ENCODE measurements at places on chromosomes 16 and 17.

DNA sequence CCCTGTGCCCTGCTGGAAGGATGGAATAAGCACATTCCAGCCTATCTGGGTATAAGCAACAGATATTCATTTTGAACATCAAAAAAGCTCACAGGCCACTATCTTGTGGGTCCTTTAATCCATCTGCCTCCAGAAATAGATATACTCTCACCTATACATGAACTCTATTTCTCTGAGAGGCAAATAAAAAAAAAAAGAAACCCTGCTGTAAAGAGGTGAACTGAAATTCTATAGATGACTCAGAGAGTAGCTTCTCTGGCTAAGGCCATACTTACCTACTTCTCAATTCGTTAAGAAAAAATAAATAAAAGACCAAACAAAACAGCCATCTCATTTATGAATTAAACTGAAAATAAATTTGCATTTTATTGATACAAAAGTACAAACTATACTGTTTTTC lies 86.3 kb downstream of the DYNLRB2 start:
- peaks cover 69% of the 10 kb centered on the region for H3K36me3 ChIP-seq
- no peaks in the 10 kb centered on the region for H3K27me3 ChIP-seq
- no peak for DNase-seq
- no peak overlapping the region for H3K27ac ChIP-seq
- H3K4me1 ChIP-seq = peaks cover 11% of the 10 kb centered on the region
- no peak overlapping the region for H3K4me3 ChIP-seq

GRCh38 chr17:65371702-65372101 lies 189.7 kb downstream of the AXIN2 start:
- peaks cover 6% of the 10 kb centered on the region for H3K4me1 ChIP-seq
- H3K4me3 ChIP-seq = no peak overlapping the region
- H3K27me3 ChIP-seq = peaks cover 8% of the 10 kb centered on the region
- H3K27ac ChIP-seq = no peak overlapping the region
- no peaks in the 10 kb centered on the region for H3K36me3 ChIP-seq

DNA sequence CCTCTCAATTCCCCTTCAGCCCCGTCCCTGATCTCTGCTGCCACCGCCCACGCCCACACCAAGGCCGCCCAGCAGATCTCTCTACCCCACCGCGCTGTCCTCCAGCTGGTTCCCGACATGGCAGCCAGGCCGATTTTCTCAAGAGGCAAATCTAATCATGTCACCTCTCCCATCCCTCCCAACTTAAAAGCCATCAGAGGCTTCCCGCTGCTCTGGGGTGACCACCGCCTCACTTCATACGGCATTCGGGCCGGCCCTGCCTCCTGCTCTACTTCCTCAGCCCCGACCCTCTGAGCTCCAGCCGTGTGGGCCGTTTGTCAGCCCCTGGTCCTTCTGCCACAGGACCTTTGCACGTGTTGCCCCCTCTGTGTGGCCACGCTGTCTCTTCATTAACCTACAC lies 63.2 kb downstream of the RPH3AL start:
- no peak for DNase-seq
- H3K27ac ChIP-seq = no peak overlapping the region
- no peaks in the 10 kb centered on the region for H3K36me3 ChIP-seq
- peaks cover 2% of the 10 kb centered on the region for H3K4me1 ChIP-seq
- no peaks in the 10 kb centered on the region for H3K27me3 ChIP-seq

DNA sequence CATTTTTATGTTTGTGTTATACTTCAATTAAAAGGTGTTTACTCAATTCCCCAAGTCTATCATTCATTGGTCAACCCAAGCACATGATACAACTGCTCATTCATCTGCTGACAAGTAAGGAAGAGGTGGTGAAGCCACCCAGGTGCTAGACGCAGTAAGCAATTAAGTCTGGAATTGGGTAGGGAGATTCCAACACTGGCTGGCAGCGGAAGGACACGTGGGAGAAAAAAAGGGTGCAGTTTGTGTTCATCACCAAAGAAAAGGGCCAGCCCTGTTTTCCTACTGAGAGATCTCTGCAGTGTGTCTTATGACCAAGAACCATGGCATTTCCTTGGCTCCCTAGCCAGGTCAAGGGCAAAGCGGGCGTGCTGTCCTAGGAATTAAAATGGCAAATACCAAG lies 11.8 kb upstream of the ZNF23 start:
- no peaks in the 10 kb centered on the region for H3K27me3 ChIP-seq
- peaks cover 14% of the 10 kb centered on the region for H3K4me1 ChIP-seq
- no peak overlapping the region for H3K27ac ChIP-seq
- H3K4me3 ChIP-seq = no peak overlapping the region

- no peaks in the 10 kb centered on the region for H3K4me1 ChIP-seq
- no peak overlapping the region for H3K27ac ChIP-seq
- no peak overlapping the region for H3K4me3 ChIP-seq
- no peaks in the 10 kb centered on the region for H3K36me3 ChIP-seq
- peaks cover 7% of the 10 kb centered on the region for H3K27me3 ChIP-seq
Measured at GRCh38 chr17:74340470-74341023, 14.5 kb downstream of the KIF19 start.

DNA sequence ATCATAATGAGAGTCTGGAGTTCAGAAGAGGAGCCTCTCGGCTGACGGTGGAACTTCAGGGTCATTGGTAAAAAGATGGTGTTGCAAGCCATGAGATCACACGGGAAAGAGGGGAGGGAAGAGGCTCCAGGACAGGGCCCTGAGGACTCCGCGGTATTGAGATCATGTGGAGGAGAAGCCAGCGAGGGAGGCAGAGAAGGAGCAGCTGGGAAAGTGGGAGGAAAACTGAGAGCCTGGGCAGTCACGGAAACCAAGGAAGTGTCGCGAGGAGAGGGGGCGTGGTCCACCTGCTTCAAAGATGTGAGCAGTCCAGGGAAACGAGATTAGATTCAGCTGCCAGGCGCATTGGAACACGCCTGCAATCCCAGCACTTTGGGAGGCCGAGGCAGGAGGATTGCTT lies 27.7 kb upstream of the SBK1 start:
- peaks cover 4% of the 10 kb centered on the region for H3K4me1 ChIP-seq
- H3K4me3 ChIP-seq = no peak overlapping the region
- H3K27me3 ChIP-seq = peaks cover 39% of the 10 kb centered on the region
- H3K27ac ChIP-seq = no peak overlapping the region

GRCh38 chr17:43839670-43840108 lies 6.7 kb upstream of the MPP3 start:
- DNase-seq = no peak
- H3K36me3 ChIP-seq = no peaks in the 10 kb centered on the region
- no peak overlapping the region for H3K4me3 ChIP-seq
- no peak overlapping the region for H3K27ac ChIP-seq

DNA sequence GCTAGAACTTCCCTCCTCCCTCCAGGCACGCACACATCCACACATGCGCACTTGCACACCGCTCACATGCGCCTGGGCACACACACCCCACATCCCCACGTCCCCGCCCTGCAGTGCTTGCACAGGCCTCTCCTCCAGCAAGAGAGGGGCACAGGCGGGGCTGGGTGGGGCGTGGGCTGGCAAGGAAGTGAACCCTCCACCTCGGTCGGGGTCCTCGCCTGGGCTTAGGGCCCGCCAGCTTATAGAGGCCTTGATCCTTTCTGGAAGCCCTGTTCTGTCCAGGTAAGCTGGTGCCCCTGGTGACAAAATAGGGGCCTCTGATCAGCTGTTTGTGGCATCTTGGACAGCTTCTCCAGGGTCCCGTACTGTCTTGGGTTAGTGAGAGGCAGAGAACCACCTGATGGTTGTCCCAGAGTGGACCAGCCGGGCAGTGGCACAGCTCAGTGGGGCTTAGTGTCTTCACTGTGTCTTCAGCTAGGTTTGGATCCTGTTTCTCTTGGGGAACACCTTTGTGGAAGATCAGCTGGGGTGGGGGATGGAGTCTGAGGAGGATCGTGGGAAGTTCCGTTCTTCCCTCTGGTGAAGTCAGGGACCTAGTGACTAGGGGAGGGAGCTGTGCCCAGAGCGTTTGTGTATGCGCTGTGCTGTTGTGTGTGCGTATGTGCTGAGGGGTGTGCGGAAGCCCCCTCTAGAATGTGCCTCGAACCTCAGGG lies 12.1 kb downstream of the TBX4 start:
- no peaks in the 10 kb centered on the region for H3K36me3 ChIP-seq
- H3K27me3 ChIP-seq = peaks cover 52% of the 10 kb centered on the region
- H3K4me1 ChIP-seq = peaks cover 6% of the 10 kb centered on the region
- DNase-seq = no peak

- peaks cover 18% of the 10 kb centered on the region for H3K4me1 ChIP-seq
- no peak for DNase-seq
- H3K4me3 ChIP-seq = no peak overlapping the region
- no peaks in the 10 kb centered on the region for H3K27me3 ChIP-seq
Measured at GRCh38 chr16:46801428-46802049, 29.4 kb downstream of the C16orf87 start.

- DNase-seq = no peak
- H3K4me1 ChIP-seq = no peaks in the 10 kb centered on the region
- no peak overlapping the region for H3K4me3 ChIP-seq
- H3K27ac ChIP-seq = no peak overlapping the region
Measured at GRCh38 chr16:65066651-65067050, 55.2 kb downstream of the CDH11 start.

- no peaks in the 10 kb centered on the region for H3K27me3 ChIP-seq
- DNase-seq = no peak
- no peaks in the 10 kb centered on the region for H3K4me1 ChIP-seq
- no peaks in the 10 kb centered on the region for H3K36me3 ChIP-seq
Measured at GRCh38 chr16:56341656-56342399, 83.5 kb downstream of the AMFR start.

- no peaks in the 10 kb centered on the region for H3K36me3 ChIP-seq
- H3K4me3 ChIP-seq = no peak overlapping the region
- DNase-seq = no peak
Measured at GRCh38 chr17:20852990-20853370, 189.8 kb downstream of the USP22 start.

- peaks cover 51% of the 10 kb centered on the region for H3K27me3 ChIP-seq
- no peak for DNase-seq
- H3K36me3 ChIP-seq = peaks cover 4% of the 10 kb centered on the region
- peaks cover 2% of the 10 kb centered on the region for H3K4me1 ChIP-seq
Measured at GRCh38 chr16:51147776-51148677, 3.0 kb downstream of the SALL1 start.

DNA sequence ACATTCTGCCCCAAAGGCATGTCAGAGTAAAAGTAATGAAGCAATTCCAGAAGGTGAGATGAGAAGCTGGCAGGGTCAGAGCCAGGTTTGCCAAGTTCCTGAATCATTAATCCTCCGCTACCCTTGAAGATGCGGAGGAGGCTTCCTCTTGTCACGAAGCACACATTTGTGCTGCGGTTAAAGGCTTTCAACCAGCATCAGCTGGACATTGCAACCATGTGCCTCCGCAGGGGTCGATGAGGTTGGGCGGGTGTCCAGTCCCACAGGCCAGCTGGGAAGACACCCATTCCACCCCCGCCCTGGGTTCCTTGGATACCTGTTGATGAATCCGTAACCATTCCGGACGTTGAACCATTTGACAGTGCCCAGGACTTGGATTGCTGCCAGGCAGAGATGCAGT lies 1.3 kb downstream of the YBX2 start:
- no peak overlapping the region for H3K27ac ChIP-seq
- DNase-seq = no peak
- no peak overlapping the region for H3K4me3 ChIP-seq
- H3K4me1 ChIP-seq = peaks cover 29% of the 10 kb centered on the region
- H3K27me3 ChIP-seq = peaks cover 42% of the 10 kb centered on the region
